ENCODE measurements at places on chromosomes 12 and 14. TPM values are rescaled to one million over a fixed set of nuclear protein-coding genes. Genes with fewer than 3 reads are reported as not detected.

Gene PTMS
- total RNA-seq, result 87.1 TPM

Gene SLC6A13
- total RNA-seq, result 0.34 TPM

Gene ACSS3
- not detected for total RNA-seq

Gene KITLG
- total RNA-seq, result 0.17 TPM

Gene PRKD1
- not detected for total RNA-seq

Gene PAPLN
- total RNA-seq, result 0.32 TPM

Gene PLEKHD1
- 0.04 TPM for total RNA-seq

Gene ASCL1
- not detected for total RNA-seq

Gene GSC
- total RNA-seq, result not detected

Gene CYP27B1
- 11.4 TPM for total RNA-seq

Gene TBX3
- total RNA-seq, result not detected

Gene SSPN
- not detected for total RNA-seq

Gene KRT75
- total RNA-seq, result not detected
